ENCODE measurements at places on chromosomes 5 and 9. TPM values are rescaled to one million over a fixed set of nuclear protein-coding genes. Genes with fewer than 3 reads are reported as not detected.

The CD274 gene
- total RNA-seq = 10.7 TPM

DNA sequence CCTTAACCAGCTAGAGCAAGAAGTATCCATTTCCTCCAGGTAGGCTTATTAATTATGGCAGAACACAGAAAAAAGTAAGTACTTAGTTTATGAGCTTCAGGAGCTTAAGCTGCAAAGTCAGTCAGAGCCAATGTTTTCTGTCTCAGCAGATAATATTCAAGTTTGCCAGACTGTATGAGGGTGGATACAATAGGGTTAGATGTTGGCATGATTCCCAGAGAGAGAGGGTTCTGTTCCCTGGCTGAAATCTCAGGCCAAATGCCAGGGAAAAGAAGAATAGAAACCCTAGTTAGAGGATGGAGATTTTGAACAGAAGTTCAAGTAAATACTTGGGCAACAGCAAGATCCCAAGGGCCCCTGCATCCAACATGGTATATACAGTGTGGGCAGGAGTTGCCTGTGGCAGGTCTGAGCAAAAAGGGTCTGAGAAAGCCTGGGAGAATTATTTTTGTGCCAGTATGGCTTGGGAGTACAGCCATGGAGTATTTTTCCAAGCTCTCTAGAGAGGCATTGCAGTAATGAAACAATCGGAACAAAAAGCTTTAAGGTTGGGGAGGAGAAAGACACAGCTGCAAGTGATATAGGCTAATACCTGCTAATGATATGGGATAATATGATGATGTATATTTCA is 31.0 kb upstream of the ISOC1 start:
- DNase-seq = no peak

- no peak for DNase-seq
Measured at GRCh38 chr5:160507221-160507721, 85.6 kb downstream of the PTTG1 start.

- DNase-seq = no peak
Measured at GRCh38 chr5:43893951-43894684, 291.1 kb downstream of the NNT start.

The MARCOL gene
- total RNA-seq = not detected

The INSYN2B gene
- not detected for total RNA-seq

The FRMD3 gene
- total RNA-seq = 1.1 TPM

DNA sequence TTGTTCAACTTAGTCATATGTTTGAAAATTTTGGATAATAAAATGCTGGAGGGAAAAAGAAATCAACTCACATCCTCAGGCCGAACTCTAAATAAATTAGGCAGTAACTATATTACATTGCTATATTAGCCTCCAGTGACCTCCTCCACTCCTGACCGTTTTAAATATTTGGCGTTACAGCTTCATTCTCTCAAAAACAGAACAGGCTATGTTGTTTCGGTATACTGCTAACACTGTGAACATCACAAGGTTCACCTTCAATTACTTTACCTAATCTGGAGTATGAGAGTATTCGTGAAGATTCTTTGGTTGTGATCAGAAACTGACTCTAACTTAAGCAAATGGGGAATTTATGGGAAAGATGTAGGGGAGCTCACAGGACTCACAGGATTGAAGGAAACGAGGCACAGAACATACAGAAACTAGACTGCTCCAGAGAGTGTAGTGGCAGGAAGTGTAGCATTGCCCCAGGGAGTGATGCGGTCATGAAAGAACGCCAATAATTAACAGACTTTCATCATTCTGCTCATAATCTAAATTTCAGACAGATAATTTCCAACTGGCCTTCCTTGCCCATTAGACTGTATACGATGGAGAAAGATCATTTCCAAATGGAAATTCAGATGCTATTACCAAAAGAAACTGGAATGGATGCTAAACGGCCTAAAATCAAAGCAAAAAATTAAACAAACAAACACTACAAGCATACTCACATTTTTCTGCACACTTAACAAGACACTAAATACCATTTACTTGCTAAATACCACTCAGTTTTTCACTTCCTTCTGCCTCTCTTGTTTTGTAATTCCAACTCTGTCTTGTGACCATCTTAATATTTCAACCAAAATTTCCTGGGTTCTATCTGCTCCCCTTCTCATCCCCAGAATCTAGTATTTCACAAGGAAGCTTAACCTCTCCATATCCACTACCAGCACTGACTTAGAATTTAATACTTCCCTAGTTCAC is 110.1 kb upstream of the LPAR1 start:
- no peak for DNase-seq

DNA sequence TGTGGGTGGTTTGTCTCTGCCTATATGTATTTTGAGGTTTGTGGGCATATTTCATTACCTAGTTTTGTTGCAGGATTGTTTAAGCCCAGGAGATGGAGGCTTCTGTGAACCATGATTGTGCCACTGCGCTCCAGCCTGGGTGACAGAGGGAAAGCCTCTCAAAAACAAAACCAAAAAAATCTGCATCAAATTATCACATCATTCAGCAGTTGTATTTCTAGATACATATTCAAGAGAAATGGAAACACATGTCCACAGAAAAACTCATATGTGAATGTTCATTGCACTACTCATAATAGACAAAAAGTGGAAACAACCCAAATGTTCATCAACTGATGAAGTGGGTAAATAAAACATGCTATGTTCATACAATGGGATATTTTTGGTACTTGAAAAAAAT is 29.9 kb downstream of the HSPA4 start:
- DNase-seq = no peak

DNA sequence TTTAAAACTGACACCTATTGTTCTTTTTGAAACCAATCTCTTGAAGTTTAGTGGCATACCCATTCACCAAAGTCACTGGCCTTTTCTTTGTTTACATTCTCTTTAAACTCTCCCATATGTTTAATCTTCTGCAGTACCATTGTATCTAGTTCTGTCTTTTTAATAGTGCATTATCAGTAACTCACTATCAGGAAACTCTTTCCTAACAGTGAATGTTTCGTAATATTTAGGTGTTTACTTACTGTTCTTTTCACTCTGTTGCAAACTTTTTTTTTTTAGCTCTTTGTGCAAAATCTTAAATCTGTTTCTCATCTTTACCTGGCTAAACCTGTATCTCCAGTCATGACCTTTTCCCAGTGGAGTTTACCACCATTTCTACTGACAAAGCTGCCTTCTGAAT is 17.2 kb downstream of the SMAD5 start:
- DNase-seq = no peak

- DNase-seq = no peak
Measured at GRCh38 chr9:128276574-128277270, 646 bp downstream of the SWI5 start.

- no peak for DNase-seq
Measured at GRCh38 chr5:143314099-143314498, 89.4 kb downstream of the NR3C1 start.

The HAPLN1 gene
- not detected for total RNA-seq

The ENHO gene
- total RNA-seq = not detected
